ENCODE measurements at places on chromosomes 7 and 10.

DNA sequence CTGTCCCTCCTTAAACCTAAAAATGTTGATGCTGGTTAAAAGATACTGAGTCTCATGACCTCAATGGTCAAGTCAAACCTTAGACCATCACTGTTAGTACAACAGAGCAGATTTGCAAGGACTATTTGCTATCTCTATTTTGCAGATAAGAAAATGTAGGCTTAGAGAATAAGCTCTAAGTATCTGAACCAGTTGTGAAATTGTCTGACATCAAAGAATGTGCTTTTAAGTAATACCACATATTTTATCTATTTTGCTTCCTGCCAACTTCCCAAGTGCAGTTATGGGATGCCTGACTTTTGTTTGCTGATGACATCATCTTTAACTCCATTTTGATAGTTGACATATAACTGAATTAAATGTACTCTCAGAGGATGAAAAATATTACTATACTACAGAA, 83.6 kb upstream of the TMEM106B start:
- no peak for DNase-seq

GRCh38 chr10:44803862-44804261, 107.3 kb upstream of the TMEM72 start:
- no peak for DNase-seq

- no peak for DNase-seq
Measured at GRCh38 chr10:42755556-42756093, 27.0 kb upstream of the BMS1 start.

DNA sequence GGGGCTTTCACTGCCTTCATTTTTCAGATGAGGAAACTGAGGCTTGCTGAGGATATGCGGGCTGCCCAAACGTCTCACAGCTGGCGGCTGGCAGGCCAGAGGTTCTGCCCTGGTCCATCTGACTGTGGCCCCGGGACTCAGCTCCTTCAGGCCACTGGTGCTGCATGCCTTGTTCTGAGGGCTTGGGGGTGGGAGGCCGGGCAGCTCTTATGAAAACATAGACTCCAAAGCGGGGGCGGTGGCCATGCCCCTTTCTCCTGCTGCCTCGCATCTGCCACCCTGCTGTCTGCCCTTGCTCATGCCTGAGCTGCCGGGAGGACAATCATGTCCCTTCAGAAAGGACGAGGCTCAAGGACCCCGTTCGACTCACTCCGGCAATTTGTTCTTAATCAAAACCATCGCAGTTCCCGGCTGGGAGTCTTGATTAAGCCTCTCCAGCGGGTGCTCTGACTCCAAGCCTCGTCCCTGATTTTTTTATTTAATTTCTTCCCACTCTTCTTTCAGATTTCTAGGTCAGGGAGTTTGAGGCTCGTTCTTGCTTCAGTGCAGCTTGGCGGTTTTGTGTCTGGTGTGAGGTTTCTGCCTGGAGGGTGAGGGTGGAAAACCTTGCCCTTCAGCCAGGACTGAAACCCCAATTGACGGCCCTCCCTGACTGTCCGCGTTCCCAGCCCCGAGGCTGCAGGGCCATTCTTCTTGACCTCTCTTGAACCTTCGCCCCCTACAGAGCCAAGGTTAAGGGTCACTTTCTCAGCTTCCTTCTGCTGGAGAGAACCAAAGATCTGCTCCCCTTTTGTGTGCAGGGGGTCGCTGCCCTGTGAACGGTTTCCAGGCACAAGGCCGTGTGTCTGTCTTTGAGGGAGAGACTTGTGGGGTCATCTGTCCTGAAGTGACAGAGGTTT, 120.8 kb downstream of the DNAJB6 start:
- DNase-seq = no peak

GRCh38 chr10:369684-370448, 234.6 kb downstream of the ZMYND11 start:
- DNase-seq = no peak

GRCh38 chr7:57181281-57181680, 49.0 kb upstream of the ZNF479 start:
- no peak for DNase-seq

GRCh38 chr10:98258683-98259454, 9.1 kb downstream of the LOXL4 start:
- DNase-seq = no peak

DNA sequence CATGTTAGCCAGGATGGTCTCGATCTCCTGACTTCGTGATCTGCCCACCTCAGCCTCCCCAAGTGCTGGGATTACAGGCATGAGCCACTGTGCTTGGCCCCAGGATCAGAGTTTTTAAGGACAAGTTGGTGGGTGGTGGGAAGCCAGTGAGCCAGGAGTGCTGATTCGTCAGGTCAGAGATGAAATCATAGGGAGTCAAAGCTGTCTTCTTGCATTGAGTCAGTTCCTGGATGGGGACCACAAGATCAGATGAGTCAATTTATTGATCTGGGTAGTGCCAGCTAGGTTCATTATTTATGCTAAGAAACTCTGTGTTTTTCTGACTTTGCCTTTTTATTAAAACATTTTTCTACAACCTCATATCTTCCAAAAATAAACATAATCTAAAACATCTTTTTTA, 423.8 kb downstream of the ARL4A start:
- no peak for DNase-seq

DNA sequence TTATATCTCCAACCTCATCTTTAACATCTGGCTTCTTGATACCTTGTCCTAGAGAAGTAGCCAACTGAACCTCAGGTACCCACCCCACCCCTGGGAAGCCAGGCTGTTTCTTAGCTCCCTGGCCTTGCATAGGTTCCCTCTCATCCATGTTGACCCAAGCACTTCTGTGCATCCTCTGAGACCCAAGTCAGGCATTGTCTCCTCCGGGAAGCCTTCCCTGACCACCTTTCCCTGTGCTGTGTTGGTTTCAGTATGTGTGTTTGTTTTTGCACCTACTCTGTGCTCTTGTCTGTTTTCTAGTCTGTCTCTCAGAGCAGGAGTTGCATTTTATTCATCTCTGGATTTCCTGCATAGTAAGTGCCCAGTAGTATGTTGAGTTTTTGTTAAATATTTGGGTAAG, 93.4 kb upstream of the ANLN start:
- no peak for DNase-seq

DNA sequence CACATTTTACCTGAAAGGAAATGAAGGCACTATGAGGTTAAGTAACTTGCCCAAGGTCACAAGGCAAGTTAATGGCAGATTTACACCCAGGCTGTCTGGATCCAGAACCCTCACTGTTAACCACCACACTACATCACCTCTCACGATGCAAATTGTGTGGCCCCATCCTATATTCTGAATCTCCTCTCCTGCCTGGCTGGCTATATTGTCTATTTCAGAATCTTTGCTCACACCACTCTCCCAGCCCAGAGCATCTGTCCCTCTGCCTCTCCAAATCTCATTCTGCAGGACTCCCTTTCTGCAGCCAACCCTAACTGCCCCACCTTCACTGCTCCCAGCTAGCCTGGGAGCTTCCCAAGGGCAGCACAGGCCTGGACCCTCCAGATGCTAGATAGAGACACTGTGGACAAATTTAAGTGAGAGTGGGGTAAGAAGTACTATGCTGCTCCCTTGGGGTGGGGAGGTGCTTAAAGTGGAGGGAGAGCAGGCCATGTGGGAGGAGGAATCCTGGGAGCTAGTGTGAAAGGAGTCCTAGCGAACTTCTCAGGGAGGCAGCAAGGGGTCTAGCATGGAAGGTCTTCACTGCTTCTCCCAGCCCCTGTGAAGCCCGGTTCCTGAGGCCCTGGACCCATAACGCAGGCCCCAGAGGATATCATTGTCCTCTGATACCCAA, 786 bp downstream of the CUEDC2 start:
- DNase-seq = no peak

Data from B cell (primary cell).